Stimulated activated CD4-positive, alpha-beta T cell treated with anti-CD3 and anti-CD28 coated beads, Interleukin-1b, Interleukin-23, amount 100 ng/mL, for 24 hours (primary cell): ENCODE measurements at places on chromosomes 4 and X.

GRCh38 chr4:123785538-123785937 is 388.9 kb downstream of the SPRY1 start:
- DNase-seq: no peak

DNA sequence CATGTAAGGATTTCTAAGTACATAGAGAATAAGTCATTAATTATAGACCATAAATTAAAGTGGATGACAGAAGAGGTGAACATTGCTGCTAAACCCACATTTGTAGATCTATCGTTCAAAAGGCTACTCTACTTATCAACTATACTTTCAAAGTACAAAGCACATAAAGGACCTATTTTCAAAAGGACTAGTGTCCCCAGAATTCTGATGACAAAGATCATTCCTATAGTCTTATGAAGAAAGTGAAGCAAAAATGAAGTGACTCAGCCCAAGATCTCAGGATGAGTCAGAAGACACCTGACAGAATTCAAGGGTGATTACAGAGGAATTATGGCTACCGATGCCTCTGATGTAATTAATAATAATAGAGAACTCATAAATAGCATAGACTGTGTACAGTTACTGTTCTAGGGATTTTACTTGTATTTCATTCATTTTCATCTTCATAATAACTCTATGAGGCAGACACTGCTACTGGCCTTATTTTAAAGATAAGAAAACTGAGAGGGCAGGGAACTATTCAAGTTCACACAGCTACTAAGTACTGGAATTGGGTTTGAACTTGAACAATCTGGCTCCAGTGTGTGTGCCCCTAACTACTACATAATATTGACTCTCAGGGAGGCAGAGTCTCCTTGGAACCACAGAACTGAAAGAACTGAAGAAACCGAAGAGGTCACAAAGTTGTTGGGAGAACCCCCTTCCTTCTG is 17.1 kb downstream of the USP46 start:
- no peak for DNase-seq

- no peak for DNase-seq
These were observed at the start of gene MAGEC1 for GRCh38 chrX:141903400-141904155. Gene MAGEC1 (plus strand): TSS chrX:141903894. CDS start chrX:141905073, 1,179 bp downstream.

- DNase-seq: no peak
These were observed 58.0 kb downstream of the ENPEP start for GRCh38 chr4:110533940-110534339.

DNA sequence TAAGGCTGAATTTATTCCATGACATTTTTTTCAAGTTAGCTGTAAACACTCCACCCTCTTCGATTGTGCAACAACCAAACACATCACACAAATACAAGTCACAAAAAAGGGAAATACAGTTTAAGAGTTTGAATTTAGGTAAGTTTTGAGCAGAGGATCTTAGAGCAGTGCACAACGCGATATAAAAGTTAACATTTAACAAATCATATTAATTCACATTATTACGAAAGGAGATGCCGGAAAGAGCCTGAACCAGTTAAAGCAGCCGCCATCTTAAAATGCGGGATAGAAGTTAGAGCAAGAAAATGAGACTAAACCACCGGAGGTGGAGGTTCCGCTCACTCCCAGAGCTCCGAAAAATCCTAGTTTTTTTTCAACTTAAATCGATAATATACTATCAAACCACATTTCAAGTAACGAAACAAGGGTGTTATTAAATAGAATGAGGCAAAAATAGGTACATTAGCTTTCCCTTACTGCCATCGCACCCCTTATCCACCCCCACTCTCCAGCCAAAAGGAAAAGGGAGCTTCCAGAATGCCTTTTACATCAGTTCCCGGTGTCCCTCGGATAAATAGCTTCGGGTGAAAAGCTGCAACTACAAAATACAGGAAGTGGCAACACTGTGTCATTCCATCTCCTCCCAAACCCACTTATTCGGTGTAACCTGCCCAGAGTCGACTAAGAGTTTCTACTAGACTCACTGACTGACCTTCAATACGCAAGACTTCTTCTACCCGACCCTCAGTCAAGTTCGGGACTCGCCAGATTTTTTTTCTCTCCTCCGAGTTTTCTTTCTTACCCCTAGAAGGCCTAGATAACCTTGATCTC is 1.9 kb downstream of the UBE2D3 start:
- no peak for DNase-seq

DNA sequence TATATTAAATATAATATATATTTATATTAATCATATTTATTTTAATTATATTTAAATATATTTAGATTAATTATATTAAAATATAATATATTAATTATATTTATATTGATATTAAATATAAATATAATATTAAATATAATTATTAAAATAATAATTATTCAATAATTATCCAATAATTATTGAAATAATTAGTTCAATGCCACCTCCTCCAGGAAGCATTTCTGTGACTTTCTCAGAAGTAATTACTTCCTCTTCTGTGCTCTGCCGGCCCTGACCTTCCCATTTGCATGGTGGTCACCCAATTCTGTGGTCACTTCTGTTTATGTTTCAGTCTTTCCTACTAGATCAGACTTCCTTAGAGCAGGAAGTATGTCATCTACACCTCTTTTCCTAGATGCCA is 45.8 kb downstream of the EVC2 start:
- DNase-seq: no peak

DNA sequence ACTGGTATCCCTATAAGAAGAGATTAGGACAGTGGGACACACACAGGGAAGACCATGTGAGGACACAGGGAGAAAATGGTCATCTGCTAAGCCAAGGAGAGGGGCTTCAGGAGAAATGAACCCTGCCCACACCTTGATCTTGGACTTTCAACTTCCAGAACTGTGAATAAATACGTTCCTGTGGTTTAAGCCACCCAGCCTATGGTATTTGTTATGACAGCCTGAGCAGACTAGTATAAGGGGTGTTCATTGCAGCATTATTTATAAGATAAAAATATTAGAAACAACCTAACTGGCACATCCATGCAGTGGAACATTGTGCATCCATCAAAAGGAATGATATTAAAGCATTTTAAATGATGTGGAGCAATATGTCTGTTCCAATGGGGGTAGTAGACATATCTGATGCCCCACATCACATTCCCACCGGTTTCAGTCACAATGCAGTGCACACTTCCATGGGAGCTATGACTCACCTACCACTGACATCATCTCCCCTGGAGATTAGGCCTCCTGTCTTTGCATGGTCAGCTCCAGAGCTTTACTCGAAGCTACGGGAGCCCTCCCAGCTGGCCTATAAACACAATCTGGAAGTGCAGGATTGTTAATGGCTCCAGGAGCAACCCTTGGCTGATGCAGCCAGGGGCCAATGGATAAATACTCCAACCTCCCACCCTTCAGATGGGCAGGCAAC is 38.9 kb upstream of the MAMLD1 start:
- DNase-seq: no peak

GRCh38 chr4:180909279-180909678 is 1333.9 kb upstream of the TENM3 start:
- DNase-seq: no peak

- DNase-seq: no peak
These were observed 12.2 kb downstream of the EPHA5 start for GRCh38 chr4:65658117-65658516.

GRCh38 chr4:54495091-54495490 is 162.7 kb upstream of the KIT start:
- no peak for DNase-seq

DNA sequence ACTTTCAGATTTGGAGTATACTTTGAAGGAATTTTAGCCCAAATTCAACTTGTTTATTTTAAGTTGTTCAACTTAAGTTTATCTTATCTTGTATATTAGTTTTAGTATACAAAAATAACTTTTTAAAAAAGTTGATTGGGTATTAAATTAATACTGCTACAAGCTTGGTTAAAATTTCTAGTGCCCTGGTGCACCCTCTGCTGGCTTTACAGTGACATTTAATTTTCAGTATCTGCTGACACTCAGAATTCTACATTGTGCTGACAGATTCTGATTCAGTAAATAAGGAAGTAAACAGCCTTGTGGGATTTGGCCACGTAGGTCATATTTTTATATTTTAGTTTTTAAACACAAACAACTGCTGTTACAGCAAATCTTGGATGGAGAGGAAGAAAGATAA is 2.9 kb downstream of the EDA start:
- no peak for DNase-seq

- DNase-seq: no peak
These were observed 105.2 kb upstream of the FGF16 start for GRCh38 chrX:77342004-77342403.

GRCh38 chr4:161714022-161714751 is 449.6 kb downstream of the FSTL5 start:
- DNase-seq: no peak
